Spleen (tissue), 13 donors: ENCODE measurements at places on chromosomes 2 and 18.

GRCh38 chr2:147214914-147215313 lies 629.9 kb upstream of the ACVR2A start:
- H3K4me1 ChIP-seq, result no peaks in the 10 kb centered on the region
- no peak for DNase-seq
- no peak overlapping the region for H3K4me3 ChIP-seq

GRCh38 chr2:134736167-134736880 lies 17.5 kb upstream of the TMEM163 start:
- DNase-seq, result no peak
- no peak overlapping the region for H3K4me3 ChIP-seq
- H3K27me3 ChIP-seq, result no peaks in the 10 kb centered on the region
- no peak overlapping the region for H3K27ac ChIP-seq
- H3K36me3 ChIP-seq, result no peaks in the 10 kb centered on the region

- no peak for DNase-seq
- peaks cover 8% of the 10 kb centered on the region for H3K4me1 ChIP-seq
- no peaks in the 10 kb centered on the region for H3K36me3 ChIP-seq
- H3K27ac ChIP-seq, result no peak overlapping the region
Measured at GRCh38 chr2:158518084-158518483, 61.3 kb downstream of the PKP4 start.

- H3K4me1 ChIP-seq, result peaks cover 91% of the 10 kb centered on the region
- peak overlapping the region; percentile 87 for H3K27ac ChIP-seq
- peak; percentile 91 for DNase-seq
- H3K36me3 ChIP-seq, result no peaks in the 10 kb centered on the region
Measured at GRCh38 chr2:6917761-6918421, 679 bp downstream of the RNF144A start.

DNA sequence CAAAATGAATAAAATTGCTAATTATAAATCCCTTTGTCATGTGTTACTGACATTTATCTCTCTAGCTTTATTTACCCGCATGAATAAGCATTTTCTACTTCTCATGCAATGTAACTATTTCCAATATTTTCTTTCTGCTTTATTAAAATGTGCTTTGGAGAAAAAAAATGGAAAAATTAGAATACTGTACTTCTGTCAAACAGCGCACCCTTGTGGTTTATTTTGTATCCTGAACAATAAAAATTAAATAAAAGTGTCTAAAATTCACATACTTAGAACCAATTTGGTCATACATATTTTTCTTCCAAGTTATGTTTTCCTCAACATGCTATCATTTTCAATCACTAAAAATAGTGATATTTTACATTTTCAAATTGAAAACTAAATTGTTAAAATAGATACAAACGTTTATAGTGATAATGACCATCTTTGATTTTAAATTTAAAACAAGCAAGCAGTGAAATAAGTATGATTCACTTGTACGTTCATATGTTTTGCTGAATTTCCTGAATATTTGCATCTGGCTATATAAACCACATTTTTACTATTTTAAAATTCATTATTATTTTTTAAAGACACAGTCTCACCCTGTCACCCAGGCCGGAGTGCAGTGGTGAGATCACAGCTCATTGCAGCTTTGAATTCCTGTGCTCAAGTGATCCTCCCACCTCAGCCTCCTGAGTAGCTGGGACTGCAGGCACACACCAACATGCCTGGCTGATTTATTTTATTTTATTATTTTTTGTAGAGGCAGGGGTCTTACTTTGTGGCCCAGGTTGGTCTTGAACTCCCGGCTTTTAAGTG lies 95.9 kb upstream of the GRB14 start:
- DNase-seq, result no peak
- H3K27ac ChIP-seq, result no peak overlapping the region
- peaks cover 5% of the 10 kb centered on the region for H3K4me1 ChIP-seq
- no peaks in the 10 kb centered on the region for H3K27me3 ChIP-seq

GRCh38 chr2:237511433-237511832 lies 24.4 kb downstream of the MLPH start:
- no peaks in the 10 kb centered on the region for H3K4me1 ChIP-seq
- H3K36me3 ChIP-seq, result no peaks in the 10 kb centered on the region
- peaks cover 59% of the 10 kb centered on the region for H3K27me3 ChIP-seq
- no peak overlapping the region for H3K27ac ChIP-seq

DNA sequence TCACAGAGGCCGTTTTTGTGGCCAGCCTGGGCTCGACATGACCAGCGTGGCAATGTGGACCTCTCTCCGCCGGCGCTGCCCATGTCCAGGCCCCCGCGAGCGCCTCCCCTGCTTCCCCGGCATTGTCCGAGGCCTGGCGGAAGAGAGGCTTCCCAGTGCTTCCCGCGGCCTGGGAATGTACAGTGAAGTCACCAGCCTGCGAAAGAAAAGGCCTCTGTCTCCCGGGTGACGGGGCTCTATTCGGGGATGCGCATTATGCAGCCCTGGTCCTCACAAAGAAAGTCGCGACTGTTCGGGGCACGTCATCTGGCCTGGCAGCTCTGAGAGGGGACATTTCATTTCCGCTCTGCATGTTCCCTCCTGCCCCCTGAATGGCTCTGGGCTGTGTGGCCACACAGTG lies 109.2 kb upstream of the AGAP1 start:
- H3K4me1 ChIP-seq, result no peaks in the 10 kb centered on the region
- H3K36me3 ChIP-seq, result no peaks in the 10 kb centered on the region

GRCh38 chr2:25302758-25303375 lies 38.9 kb downstream of the DNMT3A start:
- H3K36me3 ChIP-seq, result no peaks in the 10 kb centered on the region
- H3K27me3 ChIP-seq, result no peaks in the 10 kb centered on the region
- peak overlapping the region; percentile 4 for H3K27ac ChIP-seq
- H3K4me3 ChIP-seq, result no peak overlapping the region
- DNase-seq, result no peak

DNA sequence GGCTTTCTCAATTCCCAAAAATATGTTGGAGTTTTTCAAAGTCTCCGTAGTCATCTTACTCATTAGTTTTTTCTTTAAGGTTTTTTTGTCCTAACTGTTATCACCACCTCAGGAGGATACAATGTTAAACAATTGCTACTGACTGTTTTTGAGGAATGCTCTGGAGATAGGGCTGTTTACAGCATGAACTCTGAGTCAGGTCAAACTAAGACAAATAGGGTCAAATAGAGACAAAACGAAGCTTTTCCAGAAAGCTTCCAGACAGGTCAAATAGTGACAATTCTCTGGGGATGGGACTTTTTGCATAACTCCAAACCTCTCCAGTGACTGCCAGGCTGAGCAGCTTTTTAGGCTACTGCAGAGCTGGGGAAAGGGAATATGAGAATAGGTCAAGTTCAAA lies 15.2 kb upstream of the DIPK1C start:
- H3K4me3 ChIP-seq, result no peak overlapping the region
- DNase-seq, result no peak
- H3K4me1 ChIP-seq, result no peaks in the 10 kb centered on the region
- H3K27ac ChIP-seq, result no peak overlapping the region
- H3K36me3 ChIP-seq, result no peaks in the 10 kb centered on the region
- no peaks in the 10 kb centered on the region for H3K27me3 ChIP-seq

DNA sequence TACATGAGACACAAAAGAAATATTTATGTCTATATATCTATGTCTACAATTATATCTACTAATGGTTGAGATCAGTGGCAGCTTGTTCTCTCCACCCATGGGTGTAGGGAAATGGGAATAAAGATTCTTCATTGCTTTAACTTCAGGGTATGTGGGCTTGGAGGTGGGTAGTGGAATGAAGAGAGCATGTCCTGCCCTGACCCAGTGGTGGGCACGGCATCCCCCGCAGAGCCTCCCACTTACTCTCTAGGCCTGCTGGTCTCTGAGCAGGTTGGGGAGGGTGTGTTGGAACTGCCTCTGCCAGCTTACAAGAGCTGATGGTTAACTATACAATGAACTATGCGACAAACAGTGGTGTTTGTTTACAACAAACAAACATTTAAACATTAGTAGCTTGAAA lies 152.5 kb upstream of the SKOR2 start:
- no peaks in the 10 kb centered on the region for H3K36me3 ChIP-seq
- no peaks in the 10 kb centered on the region for H3K27me3 ChIP-seq
- no peak for DNase-seq
- no peak overlapping the region for H3K4me3 ChIP-seq

- no peak overlapping the region for H3K27ac ChIP-seq
- no peak for DNase-seq
- H3K36me3 ChIP-seq, result no peaks in the 10 kb centered on the region
- H3K27me3 ChIP-seq, result no peaks in the 10 kb centered on the region
- H3K4me3 ChIP-seq, result no peak overlapping the region
Measured at GRCh38 chr2:49661809-49662208, 507.5 kb upstream of the FSHR start.

DNA sequence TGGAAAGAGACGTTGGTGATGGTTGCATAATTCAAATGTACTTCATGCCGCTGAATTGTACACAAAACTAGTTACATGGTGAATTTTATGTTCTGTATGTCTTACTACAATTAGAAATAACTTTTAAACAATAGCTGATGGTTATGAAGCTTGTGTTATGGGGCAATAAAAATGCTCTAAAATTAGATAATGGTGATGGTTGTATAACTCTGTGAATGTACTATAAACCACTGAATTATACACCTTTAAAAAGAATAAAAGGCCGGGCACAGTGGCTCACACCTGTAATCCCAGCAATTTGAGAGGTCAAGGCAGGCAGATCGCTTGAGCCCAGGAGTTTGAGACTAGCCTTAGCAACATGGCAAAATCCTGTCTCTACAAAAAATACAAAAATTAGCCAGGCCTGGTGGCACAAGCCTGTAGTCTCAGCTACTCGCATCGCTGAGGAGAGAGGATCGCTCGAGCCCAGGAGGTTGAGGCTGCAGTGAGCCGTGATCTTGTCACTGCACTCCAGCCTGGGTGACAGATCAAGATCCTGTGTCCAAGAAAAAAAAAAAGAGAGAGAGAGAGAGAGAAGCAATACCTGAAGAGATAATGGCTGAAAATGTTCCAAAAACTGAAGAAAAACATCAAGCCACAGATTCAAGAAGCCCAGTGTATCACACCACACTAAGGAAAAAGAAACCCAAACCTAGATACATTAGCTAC lies 6.3 kb downstream of the RNU4ATAC start:
- no peak overlapping the region for H3K4me3 ChIP-seq
- H3K4me1 ChIP-seq, result peaks cover 12% of the 10 kb centered on the region
- H3K27me3 ChIP-seq, result no peaks in the 10 kb centered on the region
- H3K27ac ChIP-seq, result peak overlapping the region; percentile 11
- no peaks in the 10 kb centered on the region for H3K36me3 ChIP-seq
- DNase-seq, result no peak

GRCh38 chr18:58882044-58882443 lies 17.4 kb downstream of the ZNF532 start:
- no peaks in the 10 kb centered on the region for H3K36me3 ChIP-seq
- H3K4me1 ChIP-seq, result peaks cover 6% of the 10 kb centered on the region
- H3K27ac ChIP-seq, result no peak overlapping the region
- H3K27me3 ChIP-seq, result no peaks in the 10 kb centered on the region
- H3K4me3 ChIP-seq, result no peak overlapping the region

DNA sequence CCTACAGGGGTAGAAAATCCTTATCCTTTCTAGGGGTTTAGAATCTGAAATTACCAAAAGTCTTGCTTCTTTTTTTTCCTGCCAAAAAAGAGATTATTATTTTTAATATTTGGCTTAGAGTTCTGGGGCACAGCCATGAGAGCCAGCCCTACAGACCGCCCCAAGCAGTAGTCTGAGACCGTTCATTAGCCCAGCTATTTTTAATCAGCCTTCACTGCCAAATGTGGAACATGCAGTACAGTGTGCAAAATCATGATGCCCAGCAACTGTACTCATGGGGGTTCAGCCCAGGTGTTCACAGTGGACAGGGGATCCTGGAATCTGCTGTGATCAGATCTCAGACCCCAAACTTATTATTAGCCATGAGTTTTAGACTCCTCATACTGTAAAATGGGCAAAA lies 60.4 kb downstream of the GRB14 start:
- no peaks in the 10 kb centered on the region for H3K36me3 ChIP-seq
- no peak for DNase-seq
- no peak overlapping the region for H3K4me3 ChIP-seq
- H3K4me1 ChIP-seq, result no peaks in the 10 kb centered on the region
- H3K27me3 ChIP-seq, result no peaks in the 10 kb centered on the region

DNA sequence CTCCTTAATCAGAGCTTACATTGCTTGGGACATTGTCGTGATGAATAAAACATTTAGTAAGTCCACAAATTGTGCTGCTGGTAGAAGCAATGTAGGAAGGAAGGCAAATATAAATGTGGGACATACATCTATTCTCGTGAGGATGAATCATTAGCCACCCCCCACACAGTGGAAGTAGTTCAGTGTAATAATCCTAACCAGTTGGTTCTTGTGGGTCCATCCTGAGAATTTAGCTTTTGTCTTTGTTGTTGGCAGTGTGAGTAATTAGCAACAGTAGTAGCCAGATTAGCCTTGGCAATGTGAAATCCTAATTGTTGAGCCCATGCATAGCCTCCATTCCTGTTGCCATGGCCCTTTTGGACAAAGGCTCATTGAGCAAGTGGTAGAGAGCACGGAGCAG lies 532.1 kb downstream of the FBXO15 start:
- no peak overlapping the region for H3K27ac ChIP-seq
- H3K4me1 ChIP-seq, result no peaks in the 10 kb centered on the region
- DNase-seq, result no peak
- no peak overlapping the region for H3K4me3 ChIP-seq
- H3K36me3 ChIP-seq, result no peaks in the 10 kb centered on the region
- H3K27me3 ChIP-seq, result no peaks in the 10 kb centered on the region

DNA sequence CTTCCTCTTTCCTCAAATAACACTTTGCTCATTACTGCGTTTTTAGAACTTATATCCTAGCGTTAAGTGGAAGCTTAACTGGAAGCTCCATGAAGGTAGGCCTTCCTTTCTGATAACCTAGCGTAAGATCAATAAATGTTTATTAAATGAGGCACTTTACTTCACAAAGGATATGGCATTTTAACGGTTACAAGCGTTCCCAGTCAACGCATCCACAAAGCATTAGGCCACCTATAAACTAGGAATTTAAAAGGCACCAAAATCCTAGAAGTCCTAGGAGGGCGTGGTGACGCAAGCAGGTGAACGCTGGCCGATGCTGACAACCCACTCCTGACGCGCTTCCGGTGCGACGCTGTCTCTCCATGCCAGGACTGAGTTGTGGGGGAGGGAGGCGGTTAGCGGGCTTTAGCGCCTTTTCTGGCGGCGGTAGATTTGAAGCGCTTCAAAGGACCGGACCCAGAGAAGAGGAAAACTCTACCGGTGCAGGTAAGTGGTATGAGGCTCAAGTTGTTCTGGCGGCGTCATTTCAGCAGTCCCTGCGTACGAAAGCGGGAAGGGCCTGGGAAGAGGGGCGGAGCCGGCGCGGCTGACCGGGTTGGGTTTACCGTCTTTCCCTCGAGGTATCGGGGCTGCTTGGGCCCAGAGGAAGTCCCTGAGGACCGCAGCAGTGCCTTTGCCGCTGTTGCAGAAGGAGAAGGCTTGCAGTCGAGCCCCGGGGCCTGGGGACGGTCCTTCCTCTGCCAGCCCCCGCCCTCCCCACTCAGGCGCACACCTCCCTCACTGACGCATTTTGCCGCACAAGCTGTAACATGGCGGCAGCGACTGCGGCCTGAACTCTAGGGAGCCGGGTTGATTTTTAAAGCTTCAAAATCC lies at the start of gene PPIG:
Gene PPIG (plus strand): TSS at position 347 of the 873 bp plus-strand sequence. CDS start 19,691 bp downstream, outside the sequence.
- H3K4me3 ChIP-seq, result peak within 1 kb of the TSS; percentile 68
- H3K27me3 ChIP-seq, result no peaks in the 10 kb centered on the region
- H3K4me1 ChIP-seq, result peaks cover 40% of the 10 kb centered on the region
- DNase-seq, result peak; percentile 97

- peak; percentile 76 for DNase-seq
- no peak overlapping the region for H3K4me3 ChIP-seq
- H3K4me1 ChIP-seq, result peaks cover 36% of the 10 kb centered on the region
- H3K27ac ChIP-seq, result no peak overlapping the region
Measured at GRCh38 chr2:144183727-144184126, 336.2 kb downstream of the ZEB2 start.

- no peaks in the 10 kb centered on the region for H3K36me3 ChIP-seq
- no peaks in the 10 kb centered on the region for H3K4me1 ChIP-seq
- DNase-seq, result no peak
- no peak overlapping the region for H3K27ac ChIP-seq
Measured at GRCh38 chr2:16162491-16163040, 222.2 kb downstream of the MYCN start.
